ENCODE measurements at places on chromosomes 4 and X.

- no peak for DNase-seq
Observed at GRCh38 chr4:30716681-30717207, 3.4 kb upstream of the PCDH7 start.

DNA sequence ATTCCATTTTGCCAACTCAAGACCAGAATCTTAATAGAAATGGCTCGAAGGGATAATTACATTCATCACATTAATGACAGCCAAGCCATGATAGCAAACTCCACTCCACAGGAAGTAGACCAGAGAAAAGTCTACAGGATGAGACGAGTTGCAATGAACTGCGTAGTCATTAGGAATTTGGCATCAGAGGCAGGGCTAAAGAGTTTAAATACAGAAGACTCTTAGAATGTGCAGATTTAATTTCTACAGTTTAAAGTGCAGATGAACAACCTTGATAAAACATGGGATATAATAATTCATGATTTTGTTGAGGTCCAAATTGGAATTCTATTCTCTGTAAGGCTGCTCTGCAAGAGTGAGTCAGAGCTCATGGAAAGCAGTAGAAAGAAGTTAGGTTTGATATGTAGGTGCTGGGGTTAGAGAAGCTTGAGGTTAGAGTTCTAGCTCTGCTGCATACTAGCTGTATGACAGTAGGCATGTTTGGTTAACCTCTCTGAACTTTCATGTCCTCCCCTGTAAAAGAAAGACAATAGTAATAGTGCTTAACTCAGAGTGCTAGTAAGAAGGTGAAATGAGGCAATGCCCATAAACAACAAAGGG is 32.2 kb downstream of the LNX1 start:
- no peak for DNase-seq

DNA sequence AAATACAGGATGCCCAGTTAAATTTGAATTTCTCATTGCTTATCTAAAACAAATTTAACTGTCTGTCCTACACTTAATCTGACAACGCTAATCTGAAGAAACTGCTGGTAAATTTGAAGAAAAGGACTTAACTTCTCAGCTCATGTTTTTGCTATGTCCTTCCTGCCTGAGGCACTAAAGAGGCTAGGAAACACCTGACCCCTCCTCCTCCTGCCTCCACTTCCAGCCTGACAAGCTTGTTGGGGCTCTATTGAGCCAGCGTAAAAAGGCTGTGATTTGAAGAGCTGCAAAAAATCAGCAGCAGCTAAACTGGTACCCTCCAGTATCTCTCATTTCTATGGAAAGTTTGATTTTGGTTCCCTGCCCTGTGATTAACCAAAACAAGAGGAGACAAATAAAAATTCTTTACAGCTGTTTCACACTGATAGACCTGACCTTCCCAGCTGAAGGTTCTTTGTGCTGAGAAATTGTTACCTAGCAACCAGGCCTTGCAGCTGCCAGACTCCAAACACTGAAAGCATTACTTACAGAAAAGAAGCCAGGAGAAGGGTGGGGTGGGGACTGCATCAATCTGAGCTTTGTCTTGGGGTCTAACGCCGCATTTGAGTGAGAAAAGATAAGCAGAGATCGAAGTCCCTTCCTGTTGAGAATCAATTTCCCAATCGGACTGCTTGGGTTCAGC is 35.0 kb downstream of the DCX start:
- no peak for DNase-seq

DNA sequence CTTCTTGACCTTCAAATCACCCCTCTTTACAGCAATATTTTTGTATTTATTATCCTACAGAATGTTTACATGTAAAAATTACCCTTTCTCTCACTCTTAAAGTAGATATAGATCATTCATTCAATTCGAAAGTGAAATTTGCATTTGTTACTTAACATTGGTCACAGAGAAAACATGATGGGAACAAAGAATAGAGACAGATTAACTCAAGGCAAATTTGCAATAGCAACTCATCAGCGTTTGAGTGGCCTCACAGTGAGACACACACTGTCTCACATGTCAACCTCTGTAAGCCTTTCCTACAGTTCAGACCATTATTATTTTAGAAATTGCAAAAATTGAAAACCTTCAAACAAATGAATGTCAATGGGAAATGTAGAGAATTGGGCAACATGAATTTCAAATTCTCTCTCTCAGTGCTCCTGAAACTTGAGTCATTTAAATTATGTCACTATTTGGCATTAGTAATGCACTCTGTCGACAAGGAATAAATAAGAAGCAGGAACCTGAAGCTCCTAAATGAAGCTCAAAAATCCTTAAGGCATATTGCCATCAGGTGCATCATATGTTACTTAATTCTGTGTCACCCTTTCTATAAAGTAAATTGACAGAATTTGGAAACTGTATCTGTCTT is 148.3 kb upstream of the ANXA10 start:
- DNase-seq: no peak

- DNase-seq: no peak
Observed at GRCh38 chrX:153941336-153942252, 2.8 kb downstream of the RENBP start.

DNA sequence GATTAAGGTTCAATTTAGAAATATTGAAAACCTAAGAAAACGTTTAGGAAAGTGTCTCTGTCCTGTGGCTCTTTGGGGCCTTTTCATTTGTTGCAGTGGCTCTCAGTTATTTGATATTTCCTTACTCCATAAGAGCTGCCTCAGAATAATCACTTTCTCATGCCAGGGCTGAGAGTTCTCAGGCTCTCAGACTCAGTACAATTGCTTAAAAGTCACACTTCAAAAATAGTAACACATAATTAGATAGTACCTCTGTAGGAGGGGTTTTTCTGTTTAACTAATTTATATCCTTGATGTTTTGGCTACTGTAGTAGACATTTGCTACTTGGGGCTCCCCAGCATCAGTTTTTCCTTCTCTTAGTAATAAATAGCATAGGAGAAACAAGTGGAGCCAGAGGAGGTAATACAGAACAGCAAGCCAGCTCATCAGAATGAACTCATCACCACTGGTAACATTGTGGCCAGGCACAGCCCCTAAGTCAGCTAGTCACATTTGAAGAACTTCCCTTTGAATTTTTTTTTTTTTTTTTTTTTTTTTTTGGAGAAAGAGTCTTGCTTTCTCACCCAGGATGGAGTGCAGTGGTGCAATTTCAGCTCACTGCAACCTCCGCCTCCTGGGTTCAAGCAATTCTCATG is 8.0 kb upstream of the HNRNPD start:
- no peak for DNase-seq

GRCh38 chr4:140609548-140610425 is 41.0 kb upstream of the UCP1 start:
- DNase-seq: peak; percentile 28

- DNase-seq: no peak
Observed at GRCh38 chr4:181234951-181235680, 1008.1 kb upstream of the TENM3 start.

All from heart left ventricle (tissue), 16 donors.